ENCODE measurements at places on chromosomes 12 and 14.

DNA sequence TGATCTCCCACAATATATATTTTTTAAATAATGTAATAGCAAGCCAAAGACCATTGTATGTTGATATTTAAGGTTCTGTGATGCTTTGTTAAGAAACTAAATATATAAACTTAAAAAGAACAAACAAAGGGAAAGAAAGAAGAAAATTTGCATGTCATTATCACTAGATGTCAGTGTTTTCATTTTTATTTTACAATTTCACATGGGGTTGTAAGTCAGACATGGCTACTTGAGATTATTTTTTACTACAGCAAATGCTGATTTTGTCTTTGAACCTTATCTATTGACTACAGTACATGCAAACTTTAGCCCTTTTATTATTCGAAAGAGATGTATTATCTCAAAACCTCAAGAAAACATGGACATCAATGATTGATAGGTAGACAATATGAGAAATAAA lies 36.1 kb downstream of the SLCO1C1 start:
- DNase-seq = no peak

DNA sequence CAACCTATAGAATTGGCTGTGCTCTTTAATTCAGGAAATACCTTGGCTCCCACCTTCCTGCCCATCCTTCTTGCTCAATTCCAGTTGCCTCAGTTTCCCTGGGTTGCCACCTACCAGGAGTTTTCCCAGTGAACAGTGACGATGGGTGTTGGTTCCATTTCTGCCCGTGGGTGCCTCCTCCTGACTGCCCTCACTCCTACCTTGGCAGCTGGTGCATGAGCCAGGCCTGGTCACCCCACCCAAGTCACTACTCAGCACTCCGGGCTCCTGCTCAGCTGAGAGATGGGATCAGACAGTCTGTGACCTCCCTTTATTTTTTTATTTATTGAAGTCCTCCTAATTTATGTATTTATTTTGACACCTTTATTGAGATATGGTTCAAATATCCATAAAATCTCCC lies 31.0 kb upstream of the PTGR2 start:
- no peak for DNase-seq

DNA sequence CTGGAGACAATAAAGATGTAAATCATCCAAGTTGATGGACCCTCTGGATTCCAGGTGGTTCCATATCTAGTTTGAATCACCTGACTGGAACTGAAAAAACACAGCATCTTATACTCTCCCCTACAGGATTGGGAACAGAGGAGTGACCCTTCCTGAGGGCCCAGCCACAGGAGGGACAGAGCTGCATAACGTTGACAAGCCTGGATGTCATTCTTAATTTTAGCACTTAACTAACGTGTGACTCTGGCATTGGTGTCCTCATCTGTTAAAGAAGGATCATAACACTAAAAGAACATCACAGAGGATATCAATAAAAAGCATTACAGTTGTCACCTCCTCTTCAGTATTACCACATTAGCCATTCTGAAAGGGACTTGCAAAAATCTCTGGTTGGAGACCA lies 47.7 kb downstream of the STON2 start:
- no peak for DNase-seq

- DNase-seq = peak; percentile 4
These were observed 25.6 kb upstream of the KRAS start for GRCh38 chr12:25276199-25276937.

DNA sequence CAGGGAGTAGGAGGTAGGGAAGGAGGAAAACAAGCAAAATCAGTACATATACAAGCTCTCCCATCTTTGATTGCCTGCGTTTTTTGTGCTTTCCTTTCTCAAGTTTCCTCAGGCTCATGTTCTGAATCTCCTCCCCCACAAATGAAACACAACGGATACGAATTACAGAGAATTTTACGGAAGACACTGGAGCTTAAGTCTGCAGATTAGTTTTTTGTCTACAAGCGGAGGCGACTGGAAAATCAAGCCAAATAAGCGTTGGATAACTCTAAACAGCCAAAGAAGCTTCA lies 612 bp downstream of the WBP11 start:
- DNase-seq = no peak

Measured in activated CD4-positive, alpha-beta T cell treated with anti-CD3 and anti-CD28 coated beads, Interleukin-2, amount 50 U/mL, for 1 hour (primary cell).